Thoracic aorta (tissue), 2 donors: ENCODE measurements at places on chromosomes 11 and 22. TPM values are rescaled to one million over a fixed set of nuclear protein-coding genes. Genes with fewer than 3 reads are reported as not detected.
A peak's percentile ranks its signal among the peaks of the same experiment; 100 is the strongest.

- no peak for DNase-seq
- no peaks in the 10 kb centered on the region for H3K36me3 ChIP-seq
- no peaks in the 10 kb centered on the region for H3K4me1 ChIP-seq
- no peaks in the 10 kb centered on the region for H3K27me3 ChIP-seq
- H3K27ac ChIP-seq = no peak overlapping the region
Measured at GRCh38 chr11:15158351-15159015, 43.8 kb downstream of the INSC start.

DNA sequence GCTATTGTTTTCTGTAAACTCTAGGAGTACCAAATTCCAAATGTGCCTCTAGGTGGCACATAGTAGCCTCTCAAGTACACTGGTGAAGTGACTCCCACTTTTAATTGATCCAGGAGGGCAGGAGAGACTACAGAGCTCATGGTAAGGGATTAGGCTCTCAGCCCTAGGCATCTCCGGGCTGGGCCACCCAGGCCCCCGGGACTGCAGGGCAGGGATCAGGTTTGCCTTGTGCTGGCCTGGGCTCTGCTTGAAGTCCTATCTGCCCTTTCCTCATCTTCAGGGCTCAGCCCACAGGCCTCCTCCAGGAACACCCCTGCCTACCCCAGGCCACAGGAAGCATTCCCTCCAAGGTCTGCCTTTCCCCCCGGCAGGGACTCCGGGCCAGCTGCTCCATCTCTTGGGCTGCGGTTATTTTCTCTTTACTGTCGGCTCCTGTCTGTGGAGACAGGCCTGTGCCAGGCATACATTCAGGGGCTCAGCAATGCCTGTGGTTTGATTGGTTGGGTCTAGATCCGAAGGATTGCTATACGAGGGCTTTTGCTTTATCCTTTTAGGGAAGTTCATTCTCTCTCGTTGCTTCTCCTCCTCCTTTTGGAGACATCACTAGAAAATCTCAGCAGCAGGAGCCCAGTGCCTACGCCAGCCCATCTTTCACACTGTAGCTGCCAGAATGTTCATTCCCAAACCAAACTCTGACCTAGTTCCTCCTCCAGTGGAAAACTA lies 32.8 kb downstream of the PARVA start:
- H3K4me3 ChIP-seq = peak overlapping the region; percentile 2
- peak overlapping the region; percentile 79 for H3K27ac ChIP-seq
- no peak for DNase-seq
- H3K4me1 ChIP-seq = peaks cover 43% of the 10 kb centered on the region
- no peaks in the 10 kb centered on the region for H3K27me3 ChIP-seq
- H3K36me3 ChIP-seq = no peaks in the 10 kb centered on the region

GRCh38 chr22:32985899-32986765 lies 72.0 kb downstream of the SYN3 start:
- no peak overlapping the region for H3K4me3 ChIP-seq
- peak; percentile 31 for DNase-seq
- H3K27ac ChIP-seq = no peak overlapping the region
- no peaks in the 10 kb centered on the region for H3K4me1 ChIP-seq
- no peaks in the 10 kb centered on the region for H3K27me3 ChIP-seq

- H3K36me3 ChIP-seq = no peaks in the 10 kb centered on the region
- H3K27ac ChIP-seq = no peak overlapping the region
- no peaks in the 10 kb centered on the region for H3K27me3 ChIP-seq
- no peak for DNase-seq
- H3K4me1 ChIP-seq = peaks cover 9% of the 10 kb centered on the region
Measured at GRCh38 chr11:69463995-69464960, 17.2 kb upstream of the LINC01488 start.

OR4C45 gene
- total RNA-seq = not detected

- no peaks in the 10 kb centered on the region for H3K36me3 ChIP-seq
- no peaks in the 10 kb centered on the region for H3K27me3 ChIP-seq
- no peaks in the 10 kb centered on the region for H3K4me1 ChIP-seq
Measured at GRCh38 chr11:33116535-33116934, 44.7 kb downstream of the CSTF3 start.

GRCh38 chr22:27452922-27453321 lies 348.6 kb downstream of the MN1 start:
- peaks cover 5% of the 10 kb centered on the region for H3K4me1 ChIP-seq
- H3K4me3 ChIP-seq = no peak overlapping the region
- no peaks in the 10 kb centered on the region for H3K36me3 ChIP-seq
- no peak overlapping the region for H3K27ac ChIP-seq

SSH3 gene
- total RNA-seq = 39.4 TPM

GRCh38 chr11:27392278-27393114 lies 29.5 kb upstream of the CCDC34 start:
- H3K4me1 ChIP-seq = peaks cover 70% of the 10 kb centered on the region
- no peak for DNase-seq
- H3K27me3 ChIP-seq = no peaks in the 10 kb centered on the region
- no peaks in the 10 kb centered on the region for H3K36me3 ChIP-seq

- H3K36me3 ChIP-seq = no peaks in the 10 kb centered on the region
- H3K27me3 ChIP-seq = no peaks in the 10 kb centered on the region
- no peaks in the 10 kb centered on the region for H3K4me1 ChIP-seq
- DNase-seq = no peak
- no peak overlapping the region for H3K27ac ChIP-seq
Measured at GRCh38 chr11:83355391-83355790, 69.2 kb upstream of the CCDC90B start.

CYB5R2 gene
- 12.6 TPM for total RNA-seq

DNA sequence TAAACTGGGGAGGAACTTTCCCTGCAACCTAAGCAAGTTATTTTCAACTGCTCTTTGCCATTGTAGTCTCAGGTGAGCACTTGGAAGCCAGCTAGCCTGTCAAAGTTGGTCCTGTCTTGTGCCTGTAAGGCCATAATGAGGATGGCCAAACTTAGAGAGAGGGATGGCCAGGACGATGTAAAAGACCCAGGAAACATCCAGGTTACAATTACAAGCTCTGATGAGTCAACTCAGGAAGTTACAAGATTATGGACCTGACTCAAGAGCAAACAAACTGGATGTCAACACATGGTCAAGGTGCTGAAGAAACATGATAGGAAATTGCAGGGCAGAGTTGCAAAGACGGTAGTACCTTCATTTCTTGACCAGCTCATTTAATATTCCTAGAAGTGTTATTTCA lies 1.6 kb downstream of the GTPBP1 start:
- peak overlapping the region; percentile 86 for H3K4me3 ChIP-seq
- no peaks in the 10 kb centered on the region for H3K36me3 ChIP-seq
- H3K4me1 ChIP-seq = peaks cover 17% of the 10 kb centered on the region
- H3K27me3 ChIP-seq = no peaks in the 10 kb centered on the region
- no peak for DNase-seq
- H3K27ac ChIP-seq = no peak overlapping the region

DNA sequence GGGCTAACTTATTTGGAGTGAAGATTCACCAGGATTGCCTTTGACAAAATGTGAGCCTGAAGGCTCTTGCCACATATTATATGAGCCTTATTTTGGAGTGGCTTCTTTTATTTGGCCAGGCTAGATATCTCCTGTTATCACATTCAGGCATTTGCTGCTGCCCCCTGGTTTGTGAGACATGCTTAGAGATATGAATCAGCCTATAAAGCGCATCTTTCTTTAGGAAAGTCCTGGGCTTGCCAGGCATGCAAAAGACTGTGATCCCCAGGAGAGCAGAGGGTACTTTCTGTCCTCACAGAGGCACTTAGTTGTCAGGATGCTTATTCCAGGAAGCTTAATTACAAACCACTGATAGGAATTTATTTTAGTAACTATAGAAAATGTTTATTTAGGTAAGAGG lies 333.3 kb downstream of the FAT3 start:
- DNase-seq = no peak
- no peak overlapping the region for H3K27ac ChIP-seq
- peaks cover 9% of the 10 kb centered on the region for H3K4me1 ChIP-seq
- H3K36me3 ChIP-seq = no peaks in the 10 kb centered on the region
- no peak overlapping the region for H3K4me3 ChIP-seq
- no peaks in the 10 kb centered on the region for H3K27me3 ChIP-seq

- no peak for DNase-seq
- no peak overlapping the region for H3K27ac ChIP-seq
- no peaks in the 10 kb centered on the region for H3K27me3 ChIP-seq
- H3K4me3 ChIP-seq = no peak overlapping the region
- H3K36me3 ChIP-seq = peaks cover 19% of the 10 kb centered on the region
Measured at GRCh38 chr11:30333405-30333804, 10.5 kb downstream of the ARL14EP start.

DNA sequence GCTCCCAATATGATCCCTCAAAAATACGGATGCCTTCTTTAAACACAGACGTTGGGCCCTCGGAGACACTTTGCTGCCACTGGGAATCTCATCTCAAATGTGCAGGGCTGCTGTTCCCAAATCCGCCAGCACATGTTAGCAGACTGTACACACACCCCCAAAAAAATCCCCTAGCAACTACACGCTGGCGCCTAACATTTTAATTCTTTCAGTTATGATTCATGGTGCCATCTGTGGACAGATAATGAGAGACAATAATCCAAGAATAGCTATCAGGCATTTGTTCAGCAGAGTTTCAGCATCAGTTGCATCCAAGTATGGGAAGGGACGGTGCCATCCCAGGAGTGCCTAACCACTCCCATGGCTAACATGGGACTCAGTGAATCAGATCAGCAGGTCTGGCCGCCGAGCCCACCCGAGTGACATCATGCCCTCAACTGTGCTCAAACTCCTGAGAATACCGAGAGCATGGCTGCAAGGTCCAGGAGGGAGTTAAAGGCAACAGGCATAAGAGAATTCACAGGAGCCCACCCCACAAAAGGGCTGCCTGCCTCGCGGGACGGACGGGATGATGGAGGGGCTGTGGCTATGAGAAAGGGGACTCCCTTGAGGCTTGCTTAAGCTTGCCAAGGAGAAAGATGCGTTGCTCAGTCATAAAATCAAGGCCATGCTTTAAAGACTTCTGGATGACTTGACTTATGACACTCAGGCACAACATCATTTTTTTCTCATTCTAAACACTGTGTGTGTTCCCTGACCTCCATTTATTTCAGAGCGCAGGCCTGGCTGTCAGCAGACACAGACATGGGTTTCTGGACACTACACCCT lies 337.0 kb downstream of the SHANK2 start:
- no peaks in the 10 kb centered on the region for H3K4me1 ChIP-seq
- no peak for DNase-seq
- H3K4me3 ChIP-seq = no peak overlapping the region
- H3K36me3 ChIP-seq = no peaks in the 10 kb centered on the region
- no peaks in the 10 kb centered on the region for H3K27me3 ChIP-seq

DNA sequence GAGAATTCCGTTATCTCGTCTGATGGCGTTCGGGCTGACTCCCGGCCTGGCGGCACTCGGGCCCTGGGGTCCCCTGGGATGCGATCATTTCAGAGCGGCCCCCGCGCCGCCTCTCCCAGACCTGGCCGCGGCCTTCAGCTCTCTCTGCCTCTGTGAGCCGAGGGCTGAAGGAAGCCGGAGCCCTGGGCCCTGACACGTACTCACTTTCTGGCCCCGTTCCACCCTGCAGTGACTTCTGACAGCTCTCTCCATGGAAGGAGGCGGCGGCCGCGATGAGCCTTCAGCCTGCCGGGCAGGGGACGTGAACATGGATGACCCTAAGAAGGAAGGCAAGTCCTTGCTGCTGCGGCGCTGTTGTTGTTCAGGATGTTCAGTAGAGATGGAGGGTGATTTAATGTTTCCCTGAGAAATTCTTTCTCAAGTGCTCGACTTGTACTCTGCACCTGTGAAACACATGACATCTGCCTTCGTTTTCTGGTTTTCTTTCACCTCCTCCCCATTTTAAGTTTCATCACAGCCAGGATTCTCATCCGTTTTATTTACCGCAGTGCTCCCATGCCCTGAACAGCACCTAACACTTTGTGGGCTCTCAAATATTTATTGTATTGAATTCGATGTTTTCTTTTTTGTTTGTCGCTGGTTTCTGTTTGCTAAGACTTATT lies 612 bp downstream of the GTSE1 start:
- peaks cover 10% of the 10 kb centered on the region for H3K4me1 ChIP-seq
- H3K4me3 ChIP-seq = peak overlapping the region; percentile 92
- no peak overlapping the region for H3K27ac ChIP-seq
- peaks cover 10% of the 10 kb centered on the region for H3K36me3 ChIP-seq

DNA sequence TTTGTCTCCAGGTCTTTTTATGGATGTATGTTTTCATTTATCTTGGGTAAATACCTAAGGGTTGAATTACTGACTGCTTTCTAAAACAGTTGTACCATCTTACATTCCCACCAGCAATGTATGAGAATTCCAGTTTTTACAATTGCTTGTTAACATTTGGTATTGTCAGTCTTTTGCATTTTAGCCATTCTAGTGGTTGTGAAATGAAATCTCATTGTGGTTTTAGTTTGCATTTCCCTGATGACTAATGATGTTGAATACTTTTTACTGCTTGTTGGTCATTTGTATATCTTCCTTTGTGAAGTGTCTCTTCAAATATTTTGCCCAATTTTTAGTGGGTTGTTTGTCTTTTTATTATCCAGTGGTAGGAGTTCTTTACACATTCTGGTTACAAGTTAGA lies 92.8 kb downstream of the ARFGAP2 start:
- H3K4me1 ChIP-seq = no peaks in the 10 kb centered on the region
- H3K27ac ChIP-seq = no peak overlapping the region
- DNase-seq = no peak
- no peaks in the 10 kb centered on the region for H3K36me3 ChIP-seq
- no peak overlapping the region for H3K4me3 ChIP-seq

- DNase-seq = no peak
- peaks cover 8% of the 10 kb centered on the region for H3K4me1 ChIP-seq
- H3K27me3 ChIP-seq = no peaks in the 10 kb centered on the region
- H3K4me3 ChIP-seq = no peak overlapping the region
- no peaks in the 10 kb centered on the region for H3K36me3 ChIP-seq
- no peak overlapping the region for H3K27ac ChIP-seq
Measured at GRCh38 chr11:87425391-87425790, 387.7 kb downstream of the TMEM135 start.

DNA sequence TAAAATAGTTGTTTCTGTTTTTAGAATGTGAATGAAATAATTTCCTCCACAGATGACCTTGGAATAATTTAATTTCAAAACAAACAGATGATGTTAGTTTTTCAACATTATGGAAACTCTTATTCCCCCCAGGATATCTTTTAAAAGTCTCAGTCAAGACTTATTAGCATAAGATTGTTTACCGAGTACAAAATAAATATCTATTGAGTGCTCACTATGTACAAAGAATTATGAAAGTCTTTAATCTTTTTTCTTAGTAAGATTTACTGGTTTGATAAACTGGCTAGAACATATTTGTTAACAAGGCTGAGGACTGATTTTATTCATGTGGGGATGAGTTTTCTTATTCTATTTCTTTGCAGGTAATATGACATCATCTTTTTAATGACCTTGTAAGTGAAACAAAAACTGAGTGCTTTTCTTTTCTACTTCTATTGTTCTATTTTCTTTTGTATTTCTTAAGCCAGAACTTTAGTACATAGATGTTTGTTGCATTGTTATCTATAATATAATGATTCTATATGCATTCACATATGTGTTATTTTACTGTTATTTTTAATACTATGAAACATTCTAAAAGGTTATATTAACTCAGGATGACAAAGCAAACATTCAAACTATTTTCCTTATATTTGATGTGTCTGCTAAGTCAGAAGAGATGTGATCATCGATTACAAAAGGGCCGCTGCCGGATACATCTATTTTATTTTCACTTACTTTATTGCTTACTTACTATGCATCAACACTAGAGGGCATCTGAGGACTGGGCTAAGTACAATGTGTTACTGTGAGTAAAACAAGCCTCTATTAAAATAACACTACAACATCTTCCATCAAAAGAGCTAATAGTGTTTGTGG lies 111.0 kb upstream of the ARHGAP42 start:
- no peaks in the 10 kb centered on the region for H3K36me3 ChIP-seq
- no peaks in the 10 kb centered on the region for H3K27me3 ChIP-seq
- H3K4me1 ChIP-seq = no peaks in the 10 kb centered on the region
- no peak overlapping the region for H3K4me3 ChIP-seq
- H3K27ac ChIP-seq = no peak overlapping the region

TIRAP gene
- total RNA-seq = 15.2 TPM
